Heart right ventricle (tissue), 16 donors: ENCODE measurements at places on chromosomes 12 and 14. TPM values are rescaled to one million over a fixed set of nuclear protein-coding genes. Genes with fewer than 3 reads are reported as not detected.

The LRTM2 gene
- not detected for total RNA-seq

The GALNT16 gene
- 53.4 TPM for total RNA-seq

The CD69 gene
- 1.4 TPM for total RNA-seq

DNA sequence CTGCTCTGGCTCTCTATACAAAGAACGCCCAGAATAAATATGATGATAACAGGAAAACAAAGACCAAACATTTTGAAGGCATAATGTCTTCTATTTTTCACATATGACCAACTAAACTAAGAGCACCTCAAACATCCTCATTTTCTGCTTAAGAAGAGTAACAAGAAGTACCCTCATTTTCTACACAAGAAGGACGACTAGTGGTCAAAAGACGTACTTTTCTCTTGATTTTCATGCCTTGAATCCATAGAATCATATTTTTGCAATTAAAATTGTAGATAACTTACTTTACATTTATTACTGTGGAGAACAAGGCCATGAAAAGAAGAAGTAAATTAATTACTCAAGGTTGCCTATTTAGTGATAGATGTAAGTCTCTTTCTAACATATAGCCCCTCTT, 358.6 kb downstream of the DUSP6 start:
- no peak for DNase-seq

GRCh38 chr12:26434299-26435068, 239.1 kb downstream of the SSPN start:
- DNase-seq, result no peak

- no peak for DNase-seq
Measured at GRCh38 chr12:27500546-27500945, 23.5 kb upstream of the PPFIBP1 start.
